SK-N-DZ (cell line): ENCODE measurements at places on chromosomes 6 and 20.

GRCh38 chr6:161200610-161201370 is 73.1 kb downstream of the AGPAT4 start:
- DNase-seq = no peak

GRCh38 chr6:131729550-131729949 is 18.7 kb upstream of the CTAGE9 start:
- DNase-seq = no peak

- DNase-seq = no peak
Observed at GRCh38 chr6:159988983-159989454, 20.1 kb downstream of the IGF2R start.

DNA sequence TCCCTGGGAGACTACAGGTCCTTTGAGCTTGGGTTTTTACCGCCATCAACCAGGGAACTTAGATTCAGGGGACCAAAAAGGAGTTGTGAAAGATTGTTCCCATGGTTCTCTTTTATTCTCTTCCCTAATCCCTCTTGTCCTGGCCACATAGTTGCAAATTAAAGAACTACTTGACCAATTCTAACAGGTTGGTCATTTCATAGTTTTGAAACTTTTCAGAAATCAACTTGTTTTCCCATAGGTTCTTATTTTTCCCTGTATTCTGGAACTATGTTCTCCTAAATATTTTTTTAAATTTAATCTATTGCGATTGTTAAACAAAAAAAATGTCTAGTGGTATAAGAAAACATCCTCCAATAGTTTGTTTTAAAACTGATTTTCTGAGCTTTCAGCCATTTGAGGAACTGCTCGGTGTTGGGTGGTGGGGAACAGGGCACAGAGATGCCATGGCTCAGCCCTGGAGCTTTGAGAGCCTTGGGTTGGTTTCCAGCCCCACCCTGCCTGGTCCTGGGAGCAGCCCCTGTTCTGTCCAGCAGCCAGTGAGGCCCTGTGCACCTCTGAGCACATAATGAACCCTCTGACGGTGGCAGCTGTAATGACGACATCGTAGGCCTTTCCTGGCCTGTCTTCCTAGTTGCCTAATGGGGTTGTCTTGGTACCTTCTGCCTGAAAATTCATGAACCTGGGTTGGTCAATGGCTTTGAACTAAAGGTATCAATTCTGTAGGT is 53.5 kb downstream of the TBC1D7 start:
- DNase-seq = no peak

GRCh38 chr6:5084781-5085647 is at the start of gene PPP1R3G:
Gene PPP1R3G, plus strand, starts transcription at chr6:5085341. Its CDS starts 145 bp downstream, at chr6:5085486.
- peak; percentile 23 for DNase-seq

- DNase-seq = no peak
Observed at GRCh38 chr6:37456816-37457560, 24.0 kb downstream of the CMTR1 start.

DNA sequence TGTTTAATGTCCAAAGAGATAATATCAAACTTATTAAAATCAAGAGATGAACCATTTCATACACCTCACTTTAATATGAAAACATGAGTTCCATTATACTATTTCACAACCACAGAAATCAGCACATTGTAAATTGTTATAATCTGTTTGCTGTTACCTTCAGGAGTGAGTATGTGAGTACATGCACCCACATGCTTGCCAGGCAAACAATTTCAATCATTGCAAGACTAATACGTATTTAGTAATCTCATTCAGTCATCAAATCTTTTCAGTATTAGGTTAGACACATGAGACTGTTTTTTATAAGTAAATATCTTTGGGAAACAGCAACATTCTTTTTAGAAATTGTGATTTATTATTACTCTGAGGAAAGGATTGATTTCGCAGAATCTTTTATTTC is 9.3 kb upstream of the EPM2A start:
- no peak for DNase-seq

GRCh38 chr20:23105193-23105592 is 19.1 kb upstream of the CD93 start:
- no peak for DNase-seq

DNA sequence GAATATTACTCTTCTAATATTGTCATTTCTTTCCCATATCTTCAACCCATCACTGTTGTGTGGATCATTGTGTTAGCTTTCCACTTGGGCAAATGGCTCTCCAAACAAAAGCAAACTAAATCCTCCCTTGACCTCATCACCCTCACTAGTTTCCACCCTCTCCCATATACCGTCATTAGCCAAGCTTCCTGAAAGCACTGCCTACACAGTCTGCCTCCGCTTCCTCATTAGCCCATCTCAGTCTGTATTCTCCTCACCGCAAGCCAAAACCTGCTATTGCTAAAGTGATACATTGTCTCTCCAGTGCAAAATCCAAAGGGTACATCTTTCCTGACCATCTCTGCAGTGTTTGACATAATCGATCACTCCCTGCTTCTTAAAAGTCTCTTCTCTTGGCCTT is 212.6 kb downstream of the CLIC5 start:
- DNase-seq = no peak

- no peak for DNase-seq
Observed at GRCh38 chr6:71056656-71057055, 99.8 kb upstream of the B3GAT2 start.

GRCh38 chr6:132888701-132889100 is 74.3 kb downstream of the RPS12 start:
- DNase-seq = no peak

- DNase-seq = no peak
Observed at GRCh38 chr6:163463180-163463579, 48.7 kb downstream of the QKI start.

- DNase-seq = no peak
Observed at GRCh38 chr6:163455552-163455951, 41.0 kb downstream of the QKI start.

DNA sequence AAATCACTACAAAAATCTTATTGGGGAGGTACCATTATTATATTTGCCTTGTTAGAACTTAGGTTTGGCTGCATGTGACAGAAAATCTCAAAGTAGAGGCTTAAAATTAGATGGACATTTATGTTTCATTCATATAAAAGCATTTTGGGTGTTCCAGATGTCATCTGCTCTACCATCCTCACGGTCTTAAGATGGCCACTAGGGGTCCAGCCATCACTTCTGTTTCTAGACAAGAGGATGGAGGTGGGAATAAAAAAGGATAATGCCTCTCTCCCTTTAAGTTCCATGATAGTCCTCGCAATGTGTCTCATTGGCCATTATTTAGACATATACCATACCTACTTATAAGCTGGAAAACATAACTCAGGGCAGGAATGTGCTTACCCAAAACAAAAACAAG is 929.5 kb downstream of the KIF16B start:
- no peak for DNase-seq

DNA sequence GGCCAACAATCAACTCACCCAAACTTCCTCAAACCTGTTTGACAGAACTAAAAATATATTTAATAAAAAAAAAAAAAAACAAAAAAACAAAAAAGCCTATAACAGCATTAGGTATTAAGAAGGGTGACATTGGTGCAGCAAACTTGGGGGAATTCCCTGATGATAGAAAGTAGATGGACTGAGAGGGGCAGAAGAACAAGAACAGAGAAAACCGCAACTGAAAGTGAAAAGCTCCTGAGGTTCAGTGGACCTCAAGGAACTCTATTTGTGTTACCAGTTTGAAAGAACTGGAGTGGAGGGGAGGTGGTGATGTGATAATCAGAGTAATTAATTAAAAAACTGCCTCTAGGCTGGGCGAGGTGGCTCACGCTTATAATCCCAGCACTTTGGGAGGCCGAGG is 53.8 kb downstream of the MACROD2 start:
- no peak for DNase-seq

- DNase-seq = no peak
Observed at GRCh38 chr6:4603856-4604369, 172.3 kb upstream of the CDYL start.

DNA sequence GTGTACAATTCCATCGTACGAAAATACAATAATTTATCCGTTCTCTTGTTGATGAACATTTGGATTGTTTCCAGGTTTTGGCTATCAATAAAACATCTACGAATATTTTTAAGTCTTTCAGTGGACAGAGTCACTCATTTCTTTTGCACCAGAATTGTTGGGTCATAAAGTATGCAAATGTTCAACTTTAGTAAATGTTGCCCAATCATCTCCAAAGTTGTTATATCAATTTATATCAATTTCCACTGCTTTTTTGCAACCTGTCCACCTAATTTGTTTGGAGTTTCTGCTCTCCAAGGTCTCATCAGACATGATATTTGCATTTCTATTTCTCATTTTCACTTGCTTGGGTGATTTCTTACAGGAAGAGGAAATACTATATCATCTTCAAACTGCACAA is 10.5 kb downstream of the TMEM239 start:
- DNase-seq = no peak

DNA sequence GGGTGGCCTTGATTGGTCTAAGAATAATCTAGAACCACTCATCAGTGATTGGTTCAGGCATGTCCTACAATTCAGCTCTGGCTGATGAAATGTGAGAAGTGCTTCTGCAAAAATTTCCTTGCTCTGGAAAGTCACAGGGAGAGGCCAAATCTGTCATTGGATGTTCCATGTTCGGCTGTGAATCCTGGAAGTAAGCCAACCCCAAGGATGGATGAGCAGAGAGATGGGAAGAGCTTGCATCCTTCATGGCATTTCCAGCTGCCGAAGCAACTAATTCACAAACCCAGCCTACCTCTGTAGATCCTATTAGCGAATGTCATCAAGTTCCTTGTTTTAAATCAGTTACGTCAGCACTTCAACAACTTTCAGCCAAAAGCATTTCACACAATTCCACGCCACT is 187.2 kb upstream of the SOX4 start:
- no peak for DNase-seq

DNA sequence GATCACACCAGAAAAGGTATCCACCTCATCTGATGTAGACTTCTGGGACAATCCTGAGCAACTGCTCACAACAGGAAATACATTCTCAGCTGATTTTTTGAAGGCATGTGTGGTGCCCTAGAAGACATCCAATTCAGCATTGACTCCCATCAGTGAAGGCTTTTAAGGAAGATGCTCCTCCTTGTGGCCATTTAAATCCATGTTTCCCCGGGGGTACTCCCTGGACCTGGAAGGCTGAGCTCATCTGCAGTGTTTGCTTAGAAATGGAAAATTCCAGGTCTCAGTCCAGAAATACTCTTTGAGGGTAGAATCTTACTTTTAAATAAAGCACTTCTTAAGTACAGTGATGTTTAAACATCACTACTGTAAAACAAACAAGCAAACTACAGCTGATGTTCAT is 195.5 kb upstream of the PDE10A start:
- DNase-seq = no peak

GRCh38 chr6:116992546-116992945 is 115.5 kb downstream of the RFX6 start:
- no peak for DNase-seq

- no peak for DNase-seq
Observed at GRCh38 chr6:109579361-109579760, 96.3 kb upstream of the ZBTB24 start.

DNA sequence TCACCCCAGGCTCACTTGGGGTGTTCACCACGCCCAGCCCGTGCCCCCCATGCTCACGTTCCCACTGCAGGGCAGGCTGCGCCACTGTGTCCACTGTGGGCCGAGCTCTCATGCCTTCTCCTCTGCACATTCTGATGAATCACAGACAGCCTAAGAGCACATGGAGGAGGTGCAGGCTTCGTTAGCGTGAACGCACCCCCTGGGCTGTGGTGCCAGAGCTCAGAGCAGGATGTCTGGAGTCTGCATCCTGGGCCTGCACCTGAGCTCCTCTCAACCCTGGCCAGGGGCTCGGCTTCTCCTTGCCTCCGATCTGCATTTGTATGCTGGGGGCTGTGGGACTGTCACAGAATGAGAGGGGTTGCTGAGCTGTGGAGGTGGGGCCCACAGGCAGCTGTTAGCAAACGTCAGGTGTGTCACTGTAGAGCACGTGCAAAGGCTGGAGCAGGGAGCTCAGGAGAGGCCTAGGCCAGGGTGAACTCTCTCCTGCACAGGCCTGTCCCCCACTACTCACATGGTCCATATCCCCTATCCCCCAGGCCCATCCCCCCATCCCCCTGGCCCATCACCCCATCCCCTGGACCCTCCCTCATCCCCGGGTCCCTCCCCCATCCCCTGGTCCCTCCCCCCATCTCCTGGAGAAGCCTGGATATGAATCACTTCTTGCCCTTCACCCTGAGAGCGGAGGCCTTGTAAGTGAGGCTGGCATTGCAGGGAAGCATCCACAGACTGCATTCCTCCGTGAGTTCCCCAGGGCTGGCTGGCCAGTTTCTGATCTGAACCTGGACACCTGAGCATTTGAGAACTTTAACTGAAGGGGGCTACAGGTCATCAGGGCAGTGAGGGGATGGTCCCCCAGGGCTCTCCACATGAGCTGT is 309.5 kb downstream of the TAF4 start:
- DNase-seq = no peak

DNA sequence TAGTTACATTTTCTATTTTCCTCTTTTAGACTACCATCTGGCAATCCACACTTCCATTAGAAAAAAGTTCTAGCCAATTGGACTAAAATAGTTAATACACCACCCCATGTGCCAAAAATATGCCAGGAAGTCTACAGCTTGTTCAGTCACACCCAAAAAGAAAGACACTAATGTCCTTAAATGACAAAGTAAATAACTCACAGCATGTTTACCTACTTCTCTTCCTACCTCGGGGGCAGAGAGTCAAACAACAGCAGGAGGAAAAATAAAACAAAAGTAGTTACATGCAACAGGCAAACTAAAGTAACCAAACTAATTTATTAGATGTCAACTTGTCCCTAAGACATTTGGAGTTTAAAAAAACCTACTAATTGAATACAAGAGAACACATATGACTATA is 57.0 kb downstream of the UBE3D start:
- DNase-seq = no peak
